ENCODE measurements at places on chromosomes 11 and 22. TPM values are rescaled to one million over a fixed set of nuclear protein-coding genes. Genes with fewer than 3 reads are reported as not detected.
A peak's percentile ranks its signal among the peaks of the same experiment; 100 is the strongest.

DNA sequence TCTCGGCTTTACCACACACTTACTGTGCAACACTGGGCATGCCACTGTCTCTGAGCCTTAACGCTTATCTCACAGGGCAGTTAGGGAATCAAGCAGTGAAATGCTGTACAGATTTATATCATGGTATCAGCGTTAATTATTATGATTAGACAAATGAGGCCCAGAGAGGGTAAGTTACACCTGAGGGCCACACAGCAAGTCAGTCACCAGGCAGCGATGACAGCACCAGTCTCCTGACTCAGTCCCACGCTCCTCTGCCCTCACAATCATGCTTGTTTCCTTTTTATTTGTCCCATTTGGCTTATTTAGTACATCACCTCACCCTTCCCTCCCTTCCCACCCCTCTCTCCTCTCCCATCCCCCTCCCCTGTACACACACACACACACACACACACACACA is 12.2 kb downstream of the CHRDL2 start:
- DNase-seq = no peak
- H3K27me3 ChIP-seq = peaks cover 11% of the 10 kb centered on the region
- H3K4me1 ChIP-seq = peaks cover 13% of the 10 kb centered on the region
- H3K4me3 ChIP-seq = no peak overlapping the region
- H3K27ac ChIP-seq = no peak overlapping the region

DNA sequence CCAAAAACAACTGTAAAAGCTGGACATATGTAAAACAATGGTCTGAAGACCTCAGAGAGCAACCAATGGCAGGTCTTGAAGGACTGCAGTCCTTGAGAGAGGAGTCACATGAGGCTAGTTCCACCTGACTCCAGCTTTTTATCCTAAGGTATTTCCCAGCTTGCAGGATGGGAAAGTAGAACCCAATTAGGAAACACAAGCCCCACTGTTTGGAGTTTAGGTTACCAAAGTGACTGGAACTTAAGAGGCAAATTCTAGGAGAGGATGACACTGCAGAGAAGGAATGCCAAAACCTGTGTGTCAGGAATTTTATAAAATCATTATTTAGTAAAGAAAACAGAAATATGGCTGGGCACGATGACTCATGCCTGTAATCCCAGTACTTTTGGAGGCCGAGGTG is 18.4 kb downstream of the OR2AT4 start:
- DNase-seq = no peak
- no peak overlapping the region for H3K4me3 ChIP-seq
- no peak overlapping the region for H3K27ac ChIP-seq
- no peaks in the 10 kb centered on the region for H3K36me3 ChIP-seq
- H3K4me1 ChIP-seq = no peaks in the 10 kb centered on the region

GRCh38 chr11:9565822-9566560 is 7.5 kb upstream of the WEE1 start:
- peaks cover 38% of the 10 kb centered on the region for H3K4me1 ChIP-seq
- H3K27me3 ChIP-seq = no peaks in the 10 kb centered on the region
- DNase-seq = no peak
- peak overlapping the region; percentile 54 for H3K4me3 ChIP-seq
- peaks cover 8% of the 10 kb centered on the region for H3K36me3 ChIP-seq

DNA sequence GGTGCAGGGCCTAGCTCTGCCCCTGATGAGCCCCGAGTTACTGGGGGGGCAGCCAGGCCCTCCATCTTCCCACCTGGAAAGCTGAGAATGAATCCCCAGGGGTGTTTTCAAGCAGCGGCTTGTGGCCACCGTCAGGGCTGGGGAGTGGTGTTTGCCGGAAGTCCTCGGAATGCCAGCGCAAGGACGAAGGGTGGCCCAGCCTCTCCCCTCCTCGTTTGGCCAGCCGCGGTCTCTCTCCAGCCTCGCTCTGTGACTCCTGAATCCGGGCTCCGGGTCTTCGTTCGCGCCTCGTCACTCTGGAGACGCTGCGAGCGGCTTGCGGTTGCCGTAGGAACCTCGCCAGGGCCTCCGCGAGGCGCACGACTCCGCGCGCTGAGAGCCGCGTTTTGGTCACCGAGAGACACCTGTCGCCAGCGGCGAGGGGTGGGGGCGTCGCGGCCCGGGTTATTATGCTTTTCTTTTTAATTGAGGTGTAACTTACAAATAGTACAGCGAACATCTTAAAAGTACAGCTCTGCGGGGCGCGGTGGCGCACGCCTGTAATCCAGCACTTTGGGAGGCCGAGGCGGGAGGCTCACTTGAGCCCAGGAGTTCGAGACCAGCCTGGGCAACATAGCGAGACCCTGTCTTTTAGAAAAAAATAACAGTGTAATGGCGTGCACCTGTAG is 6.3 kb upstream of the KDELR3 start:
- peak overlapping the region; percentile 64 for H3K4me3 ChIP-seq
- peak; percentile 89 for DNase-seq
- peaks cover 41% of the 10 kb centered on the region for H3K4me1 ChIP-seq
- H3K27me3 ChIP-seq = peaks cover 35% of the 10 kb centered on the region
- H3K27ac ChIP-seq = no peak overlapping the region

DNA sequence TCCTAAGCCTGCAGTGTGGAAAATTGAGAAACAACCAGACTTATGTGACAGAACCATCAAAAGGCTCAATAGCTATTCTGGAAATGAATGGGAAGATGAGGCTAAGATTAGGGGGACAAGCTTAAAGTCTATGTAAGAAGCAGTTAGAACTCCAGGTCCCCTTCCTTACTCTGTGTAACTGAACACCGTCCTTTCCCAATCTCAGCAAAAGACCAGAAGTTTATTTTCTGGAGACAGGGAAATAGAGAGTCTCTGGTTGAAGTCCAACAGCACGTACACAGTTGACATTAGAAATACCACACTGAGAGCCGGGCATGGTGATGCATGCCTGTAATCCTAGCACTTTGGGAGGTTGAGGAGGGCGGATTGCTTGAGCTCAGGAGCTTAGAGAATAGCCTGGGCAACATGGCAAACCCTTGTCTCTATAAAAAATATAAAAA is 93.9 kb downstream of the CD44 start:
- H3K4me3 ChIP-seq = no peak overlapping the region
- no peak for DNase-seq
- H3K27ac ChIP-seq = no peak overlapping the region
- H3K27me3 ChIP-seq = no peaks in the 10 kb centered on the region
- peaks cover 3% of the 10 kb centered on the region for H3K36me3 ChIP-seq
- peaks cover 4% of the 10 kb centered on the region for H3K4me1 ChIP-seq

DNA sequence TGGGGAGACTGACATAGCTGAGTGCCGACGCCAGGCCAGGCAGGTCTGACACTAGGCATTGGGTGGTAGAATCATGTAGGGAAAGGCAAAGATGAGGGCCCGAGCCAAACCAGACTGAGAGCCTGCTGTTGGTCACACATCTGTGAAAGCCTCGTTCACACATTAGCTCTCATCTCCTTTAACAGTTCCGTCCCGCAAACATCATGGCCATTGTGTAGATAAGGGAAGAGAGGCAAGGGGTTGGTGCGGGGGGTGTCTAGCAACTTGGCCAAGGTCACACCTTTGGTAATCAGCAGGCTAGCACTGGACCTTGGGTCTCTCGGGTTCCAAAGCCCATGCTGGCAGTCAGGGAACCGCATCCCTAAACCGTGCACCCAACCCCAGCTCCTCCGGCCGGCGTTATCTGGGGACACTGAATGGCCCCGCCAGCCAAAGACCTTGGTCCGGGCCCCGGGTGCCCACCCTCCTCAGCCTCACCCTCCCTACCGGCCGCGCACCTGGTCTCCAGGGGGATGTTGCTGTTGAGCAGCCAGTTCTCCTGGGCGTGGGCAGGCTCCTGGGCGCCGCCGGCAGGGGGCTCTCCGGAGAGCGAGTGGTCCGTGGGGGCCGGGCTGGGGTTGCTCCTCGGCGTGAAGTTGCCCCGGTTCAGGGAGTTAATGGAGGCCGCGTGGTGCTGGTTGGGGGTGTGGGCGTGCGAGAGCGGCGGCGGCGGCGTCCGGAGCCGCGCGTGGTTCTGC is 328.3 kb upstream of the NARS2 start:
- H3K4me3 ChIP-seq = no peak overlapping the region
- DNase-seq = no peak
- no peaks in the 10 kb centered on the region for H3K4me1 ChIP-seq
- H3K27ac ChIP-seq = no peak overlapping the region
- no peaks in the 10 kb centered on the region for H3K27me3 ChIP-seq

- H3K27me3 ChIP-seq = no peaks in the 10 kb centered on the region
- H3K4me1 ChIP-seq = peaks cover 4% of the 10 kb centered on the region
- H3K4me3 ChIP-seq = no peak overlapping the region
- no peaks in the 10 kb centered on the region for H3K36me3 ChIP-seq
- H3K27ac ChIP-seq = no peak overlapping the region
- no peak for DNase-seq
Measured at GRCh38 chr11:46402957-46403902, 11.7 kb upstream of the CHRM4 start.

DNA sequence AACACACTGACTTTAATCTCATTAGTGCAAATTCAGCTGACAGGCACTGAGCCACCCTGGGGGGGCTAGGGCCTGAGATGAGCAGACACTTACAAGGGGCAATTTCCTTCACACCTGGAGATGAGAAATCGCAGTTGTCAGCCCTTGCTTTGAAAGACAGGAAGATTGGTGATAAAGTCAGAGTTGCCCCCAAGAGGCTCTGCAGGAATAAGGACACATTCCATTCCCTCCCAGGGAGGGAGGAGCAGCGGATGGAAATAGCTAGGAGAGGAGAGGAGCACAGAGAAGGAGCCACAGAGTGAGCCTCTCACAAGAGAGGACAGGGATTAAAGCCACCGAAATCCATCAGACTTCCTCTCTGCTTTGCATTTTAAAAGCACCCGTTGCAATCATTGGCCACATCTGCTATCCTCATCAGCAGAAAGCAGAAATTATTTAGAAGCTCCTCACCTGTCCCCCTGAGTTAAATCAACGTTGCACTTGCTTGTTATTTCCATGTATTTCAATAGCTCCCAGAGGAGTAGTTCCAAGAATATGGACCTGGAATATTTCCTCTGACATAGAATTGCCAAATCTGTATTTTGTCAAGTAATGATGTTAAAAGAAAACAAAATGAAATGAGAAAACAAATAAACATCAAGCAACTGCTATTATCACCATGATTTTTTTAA is 213.7 kb downstream of the BARX2 start:
- DNase-seq = no peak
- H3K4me1 ChIP-seq = no peaks in the 10 kb centered on the region
- no peak overlapping the region for H3K27ac ChIP-seq
- peaks cover 6% of the 10 kb centered on the region for H3K27me3 ChIP-seq

DNA sequence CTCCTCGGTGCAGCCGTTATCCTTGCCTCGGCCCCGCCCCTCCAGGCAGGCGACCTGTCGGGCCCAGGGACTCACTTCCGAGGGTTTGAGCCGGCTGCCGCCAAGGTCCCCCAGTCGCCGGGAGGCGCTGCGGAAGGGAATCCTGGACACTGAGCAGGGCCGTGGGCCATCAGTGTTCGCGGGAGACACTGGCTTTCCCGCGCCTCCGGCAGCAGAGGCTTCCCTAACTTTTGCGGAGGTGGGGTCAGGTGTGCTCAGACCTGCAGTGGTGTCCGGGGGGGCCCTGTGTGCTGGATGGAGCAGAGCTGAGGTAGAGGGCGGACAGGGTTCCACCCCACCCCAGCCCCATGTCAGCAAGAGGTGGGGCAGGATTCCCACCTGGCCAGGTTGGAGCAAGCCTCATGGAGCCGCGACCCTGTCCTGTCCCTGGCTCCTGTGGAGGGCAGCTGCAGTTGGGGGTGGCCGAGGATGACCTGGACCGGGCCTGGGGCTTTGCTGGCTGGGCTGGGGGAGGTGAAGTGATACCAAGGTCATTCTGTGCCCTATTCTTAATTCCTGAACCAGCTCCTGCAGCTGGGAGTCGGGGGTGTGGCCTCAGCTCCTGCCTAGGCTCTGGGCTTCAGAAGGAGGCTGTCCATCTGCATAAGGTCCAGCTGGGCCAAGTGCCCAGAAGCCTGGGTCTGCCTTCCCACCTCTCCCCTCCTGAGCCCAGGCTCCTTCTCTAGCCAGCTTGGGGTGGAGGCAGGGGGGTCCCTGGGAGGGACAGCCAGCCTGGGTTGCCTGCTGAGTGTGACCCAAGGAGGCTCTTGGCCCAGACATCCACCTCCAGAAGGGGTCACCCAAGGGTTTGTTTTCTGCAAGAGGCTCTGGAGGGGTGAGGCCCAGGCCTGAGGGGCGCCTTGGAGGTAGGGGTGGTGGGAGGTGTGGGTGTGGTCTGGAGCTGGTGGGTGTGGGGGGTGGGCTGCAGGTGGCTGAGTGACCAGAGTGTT is 8.4 kb downstream of the TSPAN4 start:
- H3K27me3 ChIP-seq = peaks cover 24% of the 10 kb centered on the region
- H3K27ac ChIP-seq = no peak overlapping the region
- H3K4me3 ChIP-seq = peak overlapping the region; percentile 72
- DNase-seq = no peak
- peaks cover 5% of the 10 kb centered on the region for H3K4me1 ChIP-seq

- H3K27ac ChIP-seq = no peak overlapping the region
- peak; percentile 43 for DNase-seq
- H3K27me3 ChIP-seq = peaks cover 5% of the 10 kb centered on the region
- H3K36me3 ChIP-seq = no peaks in the 10 kb centered on the region
- H3K4me1 ChIP-seq = peaks cover 34% of the 10 kb centered on the region
- H3K4me3 ChIP-seq = peak overlapping the region; percentile 24
Measured at GRCh38 chr11:95154514-95154913, 64.9 kb downstream of the ENDOD1 start.

DNA sequence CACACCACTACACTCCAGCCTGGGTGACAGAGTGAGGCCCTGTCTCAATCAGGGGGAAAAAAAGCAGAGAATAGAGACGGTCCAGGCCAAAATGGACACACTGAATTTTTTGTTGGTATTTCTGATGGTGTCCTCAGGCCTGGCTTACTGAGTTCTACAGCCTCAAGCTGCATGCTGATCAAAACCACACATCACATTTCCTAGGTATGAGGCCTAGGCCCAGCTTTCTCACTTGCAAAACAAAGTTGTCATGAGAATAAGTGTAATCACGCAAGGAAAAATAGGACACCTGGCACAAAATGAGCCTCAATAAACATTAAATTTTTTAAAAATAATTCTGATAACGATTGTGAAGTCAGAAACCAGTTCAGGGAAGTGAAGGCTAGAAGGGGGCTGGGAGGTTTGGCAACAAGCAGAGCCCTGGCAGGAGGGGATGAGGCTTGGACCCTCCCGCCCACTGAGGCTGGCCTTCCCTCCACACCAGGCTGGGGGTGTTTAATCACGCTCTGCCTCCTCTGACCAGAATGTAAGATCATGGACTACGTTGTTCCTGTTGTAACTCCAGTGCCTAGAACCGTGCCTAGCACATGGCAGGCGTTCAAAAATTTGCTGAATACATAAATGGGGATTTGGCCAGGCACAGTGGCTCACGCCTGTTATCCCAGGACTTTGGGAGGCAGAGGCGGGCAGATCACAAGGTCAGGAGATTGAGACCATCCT is 18.1 kb downstream of the PACSIN2 start:
- H3K36me3 ChIP-seq = peaks cover 16% of the 10 kb centered on the region
- no peaks in the 10 kb centered on the region for H3K27me3 ChIP-seq
- no peak overlapping the region for H3K4me3 ChIP-seq
- no peak overlapping the region for H3K27ac ChIP-seq
- no peak for DNase-seq

ZC3H12C gene
- 14.4 TPM for total RNA-seq

OR51E2 gene
- not detected for total RNA-seq

TRIM64C gene
- total RNA-seq = not detected

SPI1 gene
- not detected for total RNA-seq

CCDC34 gene
- 39.4 TPM for total RNA-seq

Measured in neural crest cell (in vitro differentiated cells).